ENCODE measurements at places on chromosomes 16 and 17.
A peak's percentile ranks its signal among the peaks of the same experiment; 100 is the strongest.

- DNase-seq = no peak
Observed at GRCh38 chr16:70630960-70631745, 15.2 kb upstream of the IL34 start.

DNA sequence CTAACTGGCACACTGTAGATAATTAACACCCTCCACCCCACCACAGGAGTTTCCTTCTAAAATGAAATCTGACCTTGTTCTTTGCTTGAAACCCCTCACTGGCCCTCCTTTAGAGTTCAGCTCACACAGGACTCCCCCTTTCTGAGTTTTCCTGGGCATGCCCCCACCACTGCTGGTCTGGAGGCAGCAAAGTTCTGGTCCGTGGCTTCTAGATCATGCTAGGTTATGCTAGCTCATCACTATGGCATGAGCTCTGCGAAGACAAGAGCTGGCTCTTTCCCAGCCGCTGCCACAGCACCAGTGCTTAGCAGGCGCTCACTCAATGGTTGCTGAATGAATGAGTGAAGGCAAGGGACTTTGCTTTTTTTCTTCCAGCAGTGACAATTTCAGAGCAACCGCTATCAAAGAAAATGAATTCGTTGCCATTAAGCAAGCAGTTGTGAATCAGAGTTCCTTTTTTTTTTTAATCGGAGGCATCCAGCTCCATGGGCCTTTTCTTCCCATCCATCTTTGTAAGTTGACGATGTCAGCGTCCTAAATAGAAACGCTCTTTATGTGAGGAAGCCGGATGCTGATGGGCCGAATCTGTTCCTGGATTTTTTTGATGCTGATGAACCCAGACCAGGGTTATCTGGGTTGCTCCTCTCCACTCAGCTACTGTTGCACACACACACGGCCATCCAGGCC lies 80.8 kb upstream of the NOL11 start:
- DNase-seq = no peak

DNA sequence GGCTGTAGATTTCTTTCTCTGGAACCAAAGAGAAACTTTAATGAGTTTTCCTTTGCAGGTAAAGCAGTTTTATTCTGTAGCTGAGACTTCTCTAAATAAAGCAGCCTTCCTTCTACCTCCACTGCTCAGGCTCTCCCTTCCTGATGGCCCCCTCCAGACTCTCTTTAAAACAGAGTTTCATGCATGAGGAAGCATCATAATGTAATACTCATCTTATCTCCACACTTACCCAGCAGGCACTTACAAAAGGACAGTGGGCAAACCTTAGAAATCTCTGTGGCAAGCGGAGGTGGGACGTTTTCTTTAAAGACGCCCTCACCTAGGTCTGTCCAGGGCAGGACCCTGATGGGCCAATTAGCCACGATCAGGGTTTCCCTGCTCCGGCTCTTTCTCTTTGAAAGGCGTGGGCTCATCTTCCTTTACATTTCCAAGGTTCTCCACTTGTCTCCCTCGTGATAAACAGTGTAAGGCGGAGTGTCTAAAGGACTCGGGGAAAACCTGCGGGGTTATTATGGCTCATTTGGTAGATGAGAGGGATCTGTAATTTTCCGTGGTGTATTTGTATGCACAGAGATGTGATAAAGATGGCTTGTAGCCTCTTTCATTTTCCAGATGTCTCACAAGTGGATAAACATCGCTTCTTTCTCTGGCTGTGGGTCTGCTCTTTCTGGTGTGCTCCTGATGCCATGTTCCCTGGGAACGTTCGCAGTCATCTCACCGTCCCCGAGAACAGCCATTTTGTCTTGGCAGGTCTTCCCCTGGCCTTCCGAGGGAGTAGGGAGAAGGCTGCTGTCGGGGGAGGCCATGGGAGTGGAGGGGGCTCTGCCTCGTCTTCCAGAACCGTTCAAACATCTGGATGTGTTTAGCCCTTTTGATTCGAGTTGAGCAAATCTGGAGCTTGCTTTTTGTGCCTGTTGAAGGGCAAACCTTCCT lies 239.0 kb downstream of the CCDC182 start:
- no peak for DNase-seq

GRCh38 chr17:65947831-65948230 lies 244.1 kb downstream of the CEP112 start:
- no peak for DNase-seq

- DNase-seq = no peak
Observed at GRCh38 chr16:80615735-80616134, 74.9 kb downstream of the DYNLRB2 start.

DNA sequence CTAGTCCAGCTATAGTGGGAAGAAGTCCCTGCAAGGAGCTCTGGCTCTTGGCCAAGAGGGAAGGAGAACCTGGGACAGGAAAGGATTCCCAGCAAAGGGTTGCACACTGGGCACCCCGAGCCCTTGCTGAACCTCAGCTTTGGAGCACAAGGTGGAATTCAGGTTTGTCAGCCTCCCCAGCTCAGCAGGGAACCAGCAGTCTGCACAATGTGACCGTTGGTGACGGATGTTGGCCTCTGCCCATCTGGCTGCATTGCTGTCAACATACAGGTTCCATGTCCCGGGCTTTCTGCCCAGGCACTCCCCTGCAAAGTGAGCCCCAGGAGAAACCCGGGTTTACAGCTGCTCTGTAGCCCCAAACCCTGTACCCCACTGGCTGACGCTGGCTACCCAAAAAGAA lies 6.7 kb downstream of the RPRML start:
- DNase-seq = no peak

- no peak for DNase-seq
Observed at GRCh38 chr17:42872251-42872965, 21.4 kb downstream of the AOC3 start.

GRCh38 chr17:29593591-29594518 lies 923 bp downstream of the ANKRD13B start:
- DNase-seq = peak; percentile 14

- no peak for DNase-seq
Observed at GRCh38 chr16:61237884-61238485, 798.3 kb downstream of the CDH8 start.

- no peak for DNase-seq
Observed at GRCh38 chr16:84294531-84295142, at the start of gene WFDC1. TSS of gene WFDC1 (plus strand) at chr16:84294878. CDS start at chr16:84294972, 94 bp downstream.

Data from NCI-H1930 (cell line).